Brain pericyte (primary cell): ENCODE measurements at places on chromosomes 3 and 15.

DNA sequence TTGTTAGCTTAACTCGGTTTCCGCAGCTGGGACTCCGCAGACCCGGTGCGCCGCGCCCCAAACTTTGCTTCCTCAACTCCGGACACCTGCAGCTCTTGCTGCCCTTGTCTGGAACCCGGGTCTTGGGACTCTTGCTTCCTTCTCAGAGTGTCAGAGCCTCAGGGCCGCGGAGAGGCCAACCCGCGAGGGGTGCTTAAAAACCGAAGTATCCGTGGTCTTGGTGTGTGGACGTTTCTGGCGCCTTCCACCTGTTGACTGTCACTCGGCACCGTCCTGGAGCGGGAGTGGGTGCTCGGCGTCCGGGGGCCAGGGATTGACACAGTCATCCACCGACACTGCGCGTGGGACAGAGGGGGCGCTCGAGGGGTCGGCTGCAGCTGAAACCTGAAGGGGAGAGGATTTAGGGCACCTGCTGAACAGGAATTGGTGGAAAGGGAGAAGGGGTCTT is 386 bp downstream of the SQOR start:
- DNase-seq, result no peak

DNA sequence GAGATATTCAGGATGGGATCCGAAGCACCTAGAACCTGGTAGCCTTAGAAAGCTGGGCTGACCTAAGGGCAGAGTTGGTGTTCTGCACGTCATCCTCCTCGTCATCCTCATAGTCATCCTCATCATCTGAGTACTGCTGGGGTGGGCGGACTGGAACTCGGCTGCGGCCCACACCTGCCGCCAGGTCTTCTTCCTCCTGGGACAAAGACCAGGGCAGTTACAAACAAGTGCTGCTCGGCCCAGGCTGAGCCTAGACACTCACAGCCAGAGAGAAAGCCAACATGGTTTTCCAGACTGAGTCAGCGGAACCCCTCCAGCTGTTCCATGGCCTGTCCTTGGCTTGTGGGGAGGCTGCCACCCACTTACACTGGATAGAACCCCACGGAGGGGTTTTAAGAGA is 40.5 kb downstream of the SEMA3G start:
- no peak for DNase-seq

- no peak for DNase-seq
Measured at GRCh38 chr3:46642971-46643370, 30.6 kb downstream of the FAM240A start.

- no peak for DNase-seq
Measured at GRCh38 chr15:35102186-35102585, 17.1 kb upstream of the NANOGP8 start.

DNA sequence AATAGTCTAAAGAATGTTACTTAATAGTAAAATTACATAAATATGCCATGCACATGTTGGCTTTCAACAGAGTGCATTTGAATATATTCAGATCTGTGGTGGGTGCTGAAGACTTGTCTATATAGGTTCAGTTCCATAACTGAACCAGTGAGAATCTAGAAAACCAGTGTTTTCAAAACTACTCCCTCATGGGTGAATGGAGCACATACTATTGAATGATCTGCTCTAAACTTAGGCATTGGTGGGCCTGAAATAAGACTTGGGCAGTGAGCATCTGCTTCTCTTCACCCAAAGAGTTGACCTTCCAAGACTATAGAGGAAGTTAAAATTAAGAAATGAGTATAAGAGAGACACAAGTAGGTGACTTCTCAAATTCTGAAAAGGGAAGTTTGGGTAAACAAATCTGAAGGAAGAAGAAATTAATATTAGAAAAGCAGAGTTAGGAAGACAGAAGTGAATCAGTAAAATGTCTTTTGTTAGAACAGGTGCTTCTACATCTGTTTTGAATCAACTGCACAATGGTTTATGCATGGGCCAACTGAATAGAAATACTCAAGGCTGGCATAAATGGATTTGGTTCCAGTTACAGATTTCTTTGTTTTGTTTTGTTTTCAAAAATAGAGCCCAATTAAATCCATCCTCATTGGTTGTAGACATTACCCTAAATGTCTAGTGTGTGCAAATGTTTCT is 19.3 kb downstream of the ALCAM start:
- no peak for DNase-seq

DNA sequence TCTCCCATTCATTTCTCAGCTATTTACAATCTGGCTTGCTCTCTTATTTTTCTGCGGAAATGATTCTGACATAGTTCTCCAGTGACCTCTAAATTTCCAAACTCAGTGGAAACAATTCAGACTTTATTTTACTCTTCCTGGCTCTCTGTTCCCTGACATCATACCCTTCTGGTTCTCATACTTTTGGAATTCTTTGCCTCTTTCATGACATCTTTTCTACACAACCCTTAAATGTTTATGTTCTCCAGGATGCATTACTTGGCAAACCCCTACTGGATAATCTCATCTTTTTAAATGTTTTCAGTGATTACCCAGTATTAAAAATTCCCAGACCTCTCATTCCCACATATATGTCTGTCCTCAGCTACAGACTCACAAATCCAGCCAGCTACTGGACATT is 23.9 kb upstream of the PLSCR4 start:
- no peak for DNase-seq

- no peak for DNase-seq
Measured at GRCh38 chr3:46679681-46680080, 13.8 kb downstream of the ALS2CL start.

DNA sequence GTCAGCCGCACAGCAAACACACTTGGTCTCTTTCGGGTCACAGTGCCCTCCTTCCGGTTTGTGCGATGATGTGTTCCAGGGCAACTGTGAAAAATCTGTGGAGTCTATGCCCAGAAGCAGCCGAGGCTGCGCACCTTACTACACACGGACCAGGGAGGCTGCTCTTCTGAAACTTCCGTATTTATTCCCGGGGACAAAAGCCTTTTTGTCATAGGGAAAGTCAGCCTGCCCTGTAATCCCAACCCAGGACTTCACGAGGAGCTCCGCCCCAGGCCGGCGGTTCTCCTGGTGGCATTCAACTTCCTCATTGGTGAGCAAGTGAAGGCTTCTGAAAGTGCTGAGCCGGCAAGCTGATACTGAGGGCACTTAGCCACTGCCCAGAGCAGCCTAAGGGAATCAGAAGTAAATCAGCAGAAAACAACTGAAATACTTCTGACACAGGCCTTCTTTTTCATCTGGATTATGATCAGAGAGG is 126.5 kb downstream of the FMN1 start:
- no peak for DNase-seq

- DNase-seq, result no peak
Measured at GRCh38 chr3:24349367-24350019, 145.2 kb downstream of the THRB start.

GRCh38 chr3:61439122-61439458 is 122.3 kb upstream of the PTPRG start:
- no peak for DNase-seq

DNA sequence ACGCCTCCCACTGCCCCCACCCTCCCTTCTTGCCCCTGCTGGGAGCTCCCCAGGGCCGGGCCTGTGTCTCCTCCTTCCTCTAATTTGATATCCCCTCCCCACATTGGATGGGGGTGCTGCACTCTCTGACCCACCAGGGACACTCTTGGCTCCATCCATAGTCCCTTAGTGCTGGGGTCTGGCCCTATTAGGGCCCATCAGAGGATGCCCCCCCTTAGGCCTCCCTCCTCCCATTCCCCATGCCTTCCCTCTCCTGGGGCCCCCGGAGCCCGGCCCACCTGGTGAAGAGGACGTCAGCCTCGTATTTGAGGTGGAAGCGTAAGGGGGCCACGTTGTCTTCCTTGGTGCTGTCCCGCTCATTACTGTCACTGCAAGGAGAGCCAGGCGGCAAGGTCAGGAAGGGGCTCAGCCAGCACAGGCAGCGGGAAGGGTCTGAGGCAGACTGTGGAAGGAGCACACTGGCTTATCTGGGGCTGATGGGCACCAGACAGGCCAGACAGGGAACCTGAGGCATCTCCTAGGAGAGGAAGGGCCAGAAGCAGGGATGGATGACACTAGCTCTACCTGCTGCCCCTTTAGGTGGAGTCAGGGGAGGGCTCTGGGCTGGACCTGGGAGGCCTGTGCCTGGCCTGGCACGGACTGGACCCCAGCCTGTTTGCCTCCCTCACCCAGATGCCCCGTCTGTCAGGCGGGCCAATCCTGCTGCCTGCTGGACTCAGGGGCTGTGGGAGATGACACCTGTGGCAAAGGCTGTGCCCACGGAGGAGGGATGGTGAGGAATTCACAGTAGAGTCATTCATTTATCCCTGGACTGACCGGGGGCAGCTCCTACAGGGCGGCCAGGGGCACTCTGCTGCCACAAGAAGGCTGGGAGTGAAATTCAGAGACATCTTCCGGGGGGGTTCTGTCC is 36.2 kb downstream of the FEM1B start:
- DNase-seq, result no peak

DNA sequence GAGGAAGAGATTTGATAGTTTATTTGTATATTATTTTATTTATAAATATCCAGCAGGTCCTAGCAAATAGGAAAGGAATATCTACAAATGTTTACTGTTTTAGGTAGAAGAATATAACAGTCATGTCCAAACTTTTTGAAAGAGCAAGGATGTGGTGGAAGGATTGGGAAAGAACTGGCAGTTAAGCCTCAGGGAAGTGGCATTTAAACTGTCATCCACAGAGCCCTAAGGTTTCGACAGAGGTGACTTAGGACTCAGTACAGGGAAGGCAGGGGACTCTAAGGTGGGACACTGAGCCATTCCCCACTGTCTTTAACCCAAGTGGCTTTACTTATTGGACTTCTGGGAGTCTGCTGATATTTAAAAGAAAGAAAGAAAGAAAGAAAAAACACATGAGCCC is 11.8 kb upstream of the TMEM87A start:
- no peak for DNase-seq
